ENCODE measurements at places on chromosomes 16 and 17. TPM values are rescaled to one million over a fixed set of nuclear protein-coding genes. Genes with fewer than 3 reads are reported as not detected.

DNA sequence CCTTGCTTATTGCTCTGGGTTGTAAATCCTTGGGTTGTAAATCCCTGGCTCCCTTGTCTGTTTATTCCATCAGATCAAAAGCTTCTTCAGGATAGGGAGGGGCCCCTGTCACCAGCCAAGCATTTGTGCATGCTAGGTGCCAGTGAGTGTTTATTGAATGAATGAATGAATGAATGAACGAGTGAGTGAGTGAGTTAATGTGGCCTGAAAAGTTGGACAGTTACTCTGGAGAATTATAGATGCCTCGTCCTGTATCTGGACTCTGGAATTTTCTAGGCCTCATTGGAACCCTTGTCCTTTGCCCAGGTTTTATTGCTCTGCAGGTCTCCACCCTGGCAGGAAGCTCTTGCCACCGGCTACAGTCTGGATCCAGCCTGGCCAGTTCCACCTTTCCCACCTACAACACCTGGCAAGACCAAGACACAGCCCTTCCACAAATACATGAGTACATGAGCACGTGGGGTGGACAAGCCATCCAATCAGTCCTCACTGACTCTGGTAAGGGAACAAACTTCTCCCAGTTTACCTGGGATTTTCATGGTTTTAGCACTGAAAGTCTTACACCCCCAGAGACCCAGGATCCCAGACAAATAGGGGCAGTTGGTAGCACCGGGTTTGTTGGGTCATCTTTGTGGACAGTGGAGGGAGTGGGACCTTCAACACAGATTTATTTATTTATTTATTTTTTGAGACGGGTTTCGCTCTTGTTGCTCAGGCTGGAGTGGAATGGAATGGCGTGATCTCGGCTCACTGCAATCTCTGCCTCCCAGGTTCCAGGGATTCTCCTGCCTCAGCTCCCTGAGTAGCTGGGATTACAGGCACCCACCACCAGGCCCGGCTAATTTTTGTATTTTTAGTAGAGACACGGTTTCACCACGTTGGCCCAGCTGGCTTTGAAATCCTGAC, 14.7 kb upstream of the CDH1 start:
- DNase-seq = no peak

- DNase-seq = no peak
Measured at GRCh38 chr16:14502256-14502875, 127.7 kb downstream of the PARN start.

GRCh38 chr16:68416057-68417046, 32.0 kb downstream of the SMPD3 start:
- DNase-seq = no peak

DNA sequence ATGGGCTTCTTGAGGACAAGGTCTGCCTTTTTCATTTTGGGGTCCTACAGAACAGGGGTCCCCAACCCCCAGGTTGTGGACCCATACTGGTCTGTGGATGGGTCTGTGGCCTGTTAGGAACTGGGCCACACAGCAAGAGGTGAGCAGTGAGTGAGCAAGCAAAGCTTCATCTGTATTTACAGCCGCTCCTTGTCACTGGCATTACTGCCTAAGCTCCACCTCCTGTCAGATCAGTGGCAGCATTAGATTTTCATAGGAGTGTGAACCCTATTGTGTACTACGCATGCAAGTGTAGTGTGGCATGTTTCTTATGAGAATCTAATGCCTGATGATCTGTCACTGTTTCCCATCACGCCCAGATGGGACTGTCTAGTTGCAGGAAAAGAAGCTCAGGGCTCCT, 33.9 kb downstream of the ERN1 start:
- no peak for DNase-seq

DNA sequence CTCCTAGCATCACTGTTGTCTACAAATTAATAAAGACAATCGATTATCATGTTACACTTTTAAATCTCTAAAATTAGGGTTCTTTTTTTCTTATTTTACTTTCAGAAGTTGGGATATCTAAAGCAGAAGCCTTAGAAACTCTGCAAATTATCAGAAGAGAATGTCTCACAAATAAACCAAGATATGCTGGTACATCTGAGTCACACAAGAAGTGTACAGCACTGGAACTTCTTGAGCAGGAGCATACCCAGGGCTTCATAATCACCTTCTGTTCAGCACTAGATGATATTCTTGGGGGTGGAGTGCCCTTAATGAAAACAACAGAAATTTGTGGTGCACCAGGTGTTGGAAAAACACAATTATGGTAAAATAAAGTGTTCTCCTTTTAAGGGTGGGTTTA, 2.4 kb downstream of the RAD51C start:
- no peak for DNase-seq

DNA sequence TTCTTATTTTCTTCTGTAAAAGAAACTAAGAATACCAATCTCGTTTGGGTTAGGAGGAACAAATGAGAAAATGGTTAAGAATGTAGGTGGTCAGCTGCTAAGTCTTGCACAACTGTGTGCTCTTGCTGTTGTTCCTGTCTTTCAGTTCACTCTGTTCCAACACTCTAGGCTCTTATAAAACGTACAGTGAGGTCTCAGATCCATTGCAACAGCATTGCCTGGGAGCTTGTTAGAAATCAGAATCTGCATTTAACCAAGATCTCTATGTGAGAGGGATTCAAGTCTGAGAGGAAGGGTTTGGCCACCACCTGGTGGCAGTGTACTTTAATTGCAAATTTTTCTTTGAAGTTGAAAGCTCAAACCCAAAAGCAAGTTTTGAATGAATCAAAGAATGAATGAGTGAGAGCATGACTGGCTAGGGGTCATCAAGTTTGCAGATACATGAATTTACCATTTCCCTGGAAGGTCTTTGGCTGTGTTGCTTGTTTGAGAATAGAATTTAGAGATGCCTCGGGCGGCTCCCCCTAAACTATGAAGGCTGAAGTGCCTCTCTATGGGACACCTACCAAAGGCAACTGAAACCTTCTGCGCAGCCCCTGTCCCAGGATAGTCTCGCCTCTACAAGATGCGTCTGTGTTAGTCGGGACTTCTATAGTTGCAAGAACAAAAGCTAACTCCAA, 2.5 kb downstream of the ALOX15B start:
- DNase-seq = peak; percentile 73

- no peak for DNase-seq
Measured at GRCh38 chr17:33687831-33688230, 394.7 kb upstream of the ASIC2 start.

GRCh38 chr16:79769270-79769927, 168.9 kb upstream of the MAF start:
- no peak for DNase-seq

GRCh38 chr17:72463287-72464102, 342.7 kb downstream of the SOX9 start:
- no peak for DNase-seq

The NOS2 gene
- polyA plus RNA-seq = not detected

The GPRC5C gene
- polyA plus RNA-seq = not detected

The PGP gene
- polyA plus RNA-seq = 9.4 TPM

The IL17C gene
- not detected for polyA plus RNA-seq

The CX3CL1 gene
- polyA plus RNA-seq = 0.89 TPM

Data from IMR-90 (cell line).